ENCODE measurements at places on chromosomes 5 and 9. TPM values are rescaled to one million over a fixed set of nuclear protein-coding genes. Genes with fewer than 3 reads are reported as not detected.

FOXD1 gene
- total RNA-seq = 0.12 TPM

CCDC69 gene
- 0.03 TPM for total RNA-seq

ANKS6 gene
- total RNA-seq = 44.3 TPM

ORM1 gene
- total RNA-seq = 1.5 TPM

IL12B gene
- total RNA-seq = not detected

IL3 gene
- total RNA-seq = not detected

ALDH1A1 gene
- total RNA-seq = not detected

AHRR gene
- total RNA-seq = 0.34 TPM

FBP1 gene
- 0.31 TPM for total RNA-seq

ANKRD20A1 gene
- total RNA-seq = not detected

CCNO gene
- total RNA-seq = 0.93 TPM

PPWD1 gene
- total RNA-seq = 89.9 TPM

CATSPER3 gene
- total RNA-seq = not detected

ACTBL2 gene
- total RNA-seq = not detected

PTGDS gene
- total RNA-seq = not detected

TRIM7 gene
- not detected for total RNA-seq

DNAH5 gene
- 0.62 TPM for total RNA-seq

ZBTB26 gene
- total RNA-seq = 15.5 TPM

ZBTB6 gene
- total RNA-seq = 18.0 TPM

CKMT2 gene
- total RNA-seq = not detected

TAF11L7 gene
- not detected for total RNA-seq

TLX3 gene
- total RNA-seq = not detected

PCDHGA12 gene
- 0.79 TPM for total RNA-seq

INSL6 gene
- total RNA-seq = not detected

DNM1 gene
- 30.1 TPM for total RNA-seq

EQTN gene
- 3.4 TPM for total RNA-seq

ETF1 gene
- 116 TPM for total RNA-seq

GFPT2 gene
- 20.3 TPM for total RNA-seq

TARS1 gene
- 123 TPM for total RNA-seq
